Stimulated activated CD8-positive, alpha-beta memory T cell treated with anti-CD3 and anti-CD28 coated beads, Interleukin-15, amount 100 ng/mL, for 1 hour (primary cell): ENCODE measurements at places on chromosomes 12 and 14.

GRCh38 chr12:122527478-122527944 is 462 bp downstream of the KNTC1 start:
- DNase-seq = no peak

GRCh38 chr12:123934016-123934620 is 38.5 kb downstream of the CCDC92 start:
- DNase-seq = no peak

DNA sequence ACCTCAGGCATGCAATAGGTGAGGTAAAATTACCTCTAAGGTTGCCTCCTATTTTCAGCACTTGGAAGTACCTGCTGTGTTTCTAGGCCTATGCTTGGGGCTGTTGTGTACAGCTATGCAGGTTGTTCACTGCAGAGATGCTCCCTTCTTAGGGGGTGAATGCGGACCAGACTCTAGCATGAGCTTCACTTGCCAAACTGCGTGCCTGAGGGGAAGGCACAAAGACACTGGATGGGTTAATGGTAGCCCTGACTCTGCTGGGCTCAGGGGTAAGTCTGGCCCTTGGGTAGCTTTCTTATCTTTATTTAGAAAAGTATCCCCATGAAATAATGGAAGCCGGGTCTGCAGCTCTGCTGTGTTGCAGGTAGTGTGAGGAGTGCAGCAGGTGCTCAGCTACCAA is 35.7 kb downstream of the B4GALNT3 start:
- no peak for DNase-seq

GRCh38 chr12:123723011-123723410 is 10.9 kb downstream of the ATP6V0A2 start:
- DNase-seq = no peak

GRCh38 chr12:42162193-42162592 is 17.5 kb upstream of the GXYLT1 start:
- no peak for DNase-seq

GRCh38 chr12:119689935-119690500 is 22.1 kb downstream of the PRKAB1 start:
- DNase-seq = no peak

DNA sequence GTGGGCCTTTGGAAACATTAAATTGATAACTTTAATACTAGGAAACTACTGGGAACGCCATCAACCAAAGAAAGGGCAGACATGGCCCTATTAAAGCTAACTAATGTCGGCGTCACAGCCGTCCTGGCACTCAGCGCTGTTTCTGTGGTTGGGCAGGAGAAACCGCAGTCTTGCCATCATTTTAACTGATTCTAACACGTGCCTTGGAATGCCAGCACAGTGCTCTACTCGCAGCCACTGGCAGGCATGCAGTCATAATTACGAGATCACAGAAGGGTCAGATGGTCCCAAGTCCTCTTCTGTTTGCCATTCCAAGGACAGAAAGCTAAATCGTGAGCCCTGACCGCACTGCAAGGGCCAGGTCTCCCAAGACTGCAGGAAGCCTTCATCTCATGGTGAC is 75.2 kb downstream of the RIMBP2 start:
- DNase-seq = no peak

DNA sequence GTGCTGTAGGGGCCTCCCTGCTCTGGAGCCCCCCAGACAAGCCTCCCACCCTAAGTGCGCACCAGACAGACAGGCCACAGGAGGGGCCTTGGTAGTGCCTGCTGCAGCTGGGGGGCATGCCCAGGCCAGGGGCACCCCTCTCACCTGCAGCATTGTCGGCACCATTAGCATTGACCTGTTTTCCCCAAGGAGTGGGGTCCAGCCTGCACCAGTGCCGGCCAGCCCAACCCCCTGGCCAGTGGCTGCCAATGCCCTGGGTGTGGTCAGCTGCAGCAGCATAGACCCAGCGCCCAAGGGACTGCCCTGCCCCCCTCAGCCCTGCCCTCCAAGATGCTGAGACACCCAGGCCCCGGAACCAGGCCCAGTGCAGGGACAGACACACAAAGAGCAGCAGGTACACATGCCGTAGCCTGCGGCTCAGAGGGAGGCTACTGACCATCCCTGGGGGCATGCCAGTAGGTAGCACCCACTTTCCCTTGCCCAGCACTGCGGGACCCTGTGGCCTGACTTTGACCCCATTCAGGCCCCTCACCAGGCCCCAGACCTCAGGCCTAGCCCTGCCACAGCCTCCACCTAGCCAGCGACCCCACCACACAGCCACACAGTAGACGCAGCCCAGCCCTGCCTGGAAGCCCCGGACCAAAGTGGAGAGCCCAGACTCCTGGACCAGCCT is 1.0 kb downstream of the AHNAK2 start:
- no peak for DNase-seq

GRCh38 chr14:34742270-34743115 is 28.1 kb upstream of the CFL2 start:
- DNase-seq = no peak

DNA sequence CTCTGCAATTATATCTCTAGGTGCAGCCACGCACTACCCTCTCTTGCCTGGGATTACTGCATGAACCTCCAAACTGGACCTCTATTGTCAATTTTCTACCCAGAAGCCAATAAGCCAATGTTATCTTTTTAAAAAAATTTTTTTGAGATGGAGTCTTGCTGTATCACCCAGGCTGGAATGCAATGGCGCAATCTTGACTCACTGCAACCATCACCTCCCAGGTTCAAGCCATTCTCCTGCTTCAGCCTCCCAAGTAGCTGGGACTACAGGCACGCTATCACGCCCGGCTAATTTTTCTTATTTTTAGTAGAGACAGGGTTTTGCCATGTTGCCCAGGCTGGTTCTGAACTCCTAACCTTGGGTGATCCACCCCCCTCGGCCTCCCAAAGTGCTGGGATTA is 11.2 kb upstream of the PXN start:
- DNase-seq = no peak

DNA sequence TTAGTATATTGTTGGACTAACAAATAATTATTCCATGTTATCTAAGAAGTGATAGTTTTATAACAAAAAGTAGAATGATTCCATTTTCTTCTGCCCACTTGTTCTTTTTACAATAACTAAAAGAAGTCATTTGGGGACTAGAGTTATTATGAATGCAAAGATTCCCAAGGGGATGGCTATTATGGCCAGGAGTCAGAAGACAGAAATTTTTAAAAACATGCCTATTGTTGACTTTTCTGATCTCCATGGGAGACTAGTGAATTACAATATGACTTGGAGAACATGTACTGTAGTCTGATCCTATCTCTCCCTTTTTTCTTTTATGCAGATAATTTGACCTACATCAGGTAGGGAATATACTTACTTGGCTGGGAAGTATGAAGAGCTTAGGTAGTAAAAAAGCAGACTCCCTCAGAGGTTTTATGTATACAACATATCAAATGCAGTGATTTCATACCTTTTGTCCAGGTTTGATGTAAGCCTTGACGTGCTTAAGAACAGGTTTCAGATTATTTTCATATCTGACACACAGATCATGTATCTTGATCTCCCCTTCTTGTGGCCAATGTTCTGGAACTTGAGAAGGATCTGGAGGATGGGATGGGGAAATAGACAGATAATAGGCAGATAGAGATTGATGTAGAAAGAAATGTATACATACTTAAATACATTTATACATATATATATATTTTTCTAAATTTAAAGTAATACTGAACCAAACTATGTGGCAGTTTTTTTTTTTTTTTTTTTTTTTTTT is 41.0 kb upstream of the KCNJ8 start:
- no peak for DNase-seq

DNA sequence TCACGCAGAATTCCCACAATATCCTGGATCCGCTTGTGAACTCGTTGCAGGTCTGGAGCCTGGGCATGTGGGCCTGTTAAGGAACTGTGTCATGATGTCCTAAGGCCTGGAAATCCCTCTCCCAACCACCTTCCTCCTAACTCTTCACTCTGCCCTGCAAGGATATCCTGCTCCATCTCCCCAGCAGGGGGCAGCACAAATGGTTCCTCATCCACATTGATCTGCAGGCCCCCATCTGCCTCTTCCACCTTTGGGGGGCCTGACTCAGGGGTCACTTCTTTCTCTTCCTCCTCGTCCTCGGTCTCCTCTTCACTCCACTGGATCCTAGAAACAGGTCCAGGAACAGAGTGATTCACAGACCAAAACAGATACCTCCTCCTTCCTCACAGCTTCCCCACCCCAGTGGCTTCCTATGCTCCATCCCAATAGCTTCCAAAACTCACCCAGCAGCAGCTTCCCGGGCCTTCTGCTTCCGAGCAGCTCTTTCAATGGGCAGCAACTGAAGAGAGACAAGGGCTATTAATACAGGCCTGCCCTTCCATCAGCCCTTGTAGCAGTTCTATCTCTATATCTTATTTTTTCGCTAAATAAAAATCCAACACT is 4.5 kb downstream of the NOP2 start:
- peak; percentile 51 for DNase-seq

DNA sequence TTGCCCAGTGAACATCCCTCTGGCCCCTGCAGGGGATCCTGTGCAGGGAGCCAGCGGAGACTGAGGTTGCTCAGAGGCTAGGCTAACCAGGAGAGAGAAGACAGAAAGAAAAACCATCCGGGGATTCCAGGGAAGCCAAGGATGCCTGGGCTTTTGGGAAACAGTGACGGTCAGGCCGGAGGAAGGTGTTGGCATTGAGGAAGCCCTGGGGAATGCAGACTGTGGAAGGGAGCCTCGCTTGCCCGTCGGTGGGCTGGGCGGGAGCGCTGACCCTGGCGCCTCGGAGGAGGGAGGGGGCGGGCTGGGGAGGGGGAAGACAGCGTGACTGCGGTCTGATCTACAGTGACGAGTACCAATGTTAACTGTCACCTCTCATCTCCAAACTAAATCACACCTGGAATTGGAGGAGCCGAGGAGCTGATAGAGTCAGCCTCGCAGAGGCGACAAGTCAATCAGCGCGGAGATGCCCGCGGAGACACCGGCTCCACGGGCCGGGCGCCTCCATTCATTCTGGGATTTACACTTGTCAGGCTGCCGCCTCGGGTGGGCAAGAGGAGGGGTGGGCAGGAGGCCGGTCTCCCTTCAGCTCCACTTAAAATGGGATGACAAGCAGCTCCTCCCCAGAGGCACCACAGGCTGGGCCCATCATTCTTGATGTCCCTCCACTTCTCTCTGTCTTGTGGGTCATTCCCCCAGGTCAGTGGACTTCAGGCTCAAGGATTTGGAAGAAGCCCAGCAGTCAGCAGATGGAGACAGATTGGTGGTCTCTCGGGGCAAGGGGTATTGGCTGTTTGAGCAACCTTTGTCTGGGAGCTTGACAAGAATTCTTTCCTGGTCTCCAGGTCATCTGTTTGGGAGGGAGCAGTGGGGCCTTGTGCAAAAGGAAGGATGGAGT is 20.4 kb upstream of the GPATCH2L start:
- DNase-seq = no peak

DNA sequence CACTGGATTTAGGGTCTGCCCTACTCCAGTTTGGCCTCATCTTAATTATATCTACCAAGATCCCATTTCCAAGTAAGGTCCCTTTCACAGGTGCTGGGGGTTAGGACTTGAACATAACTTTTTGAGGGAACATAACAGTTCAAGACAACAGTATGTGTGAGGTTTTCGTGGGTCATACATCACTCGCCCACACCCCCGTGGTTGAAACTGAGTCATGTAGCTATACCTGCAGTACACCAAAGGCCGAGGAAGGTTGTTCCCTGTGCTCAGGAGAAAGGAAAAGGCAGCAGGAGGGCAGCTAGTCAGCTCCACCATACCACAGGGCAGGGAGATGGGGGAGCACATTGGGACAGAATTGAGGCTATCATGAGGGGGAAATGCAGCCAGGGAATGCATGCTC is 167.0 kb downstream of the PPM1H start:
- no peak for DNase-seq

DNA sequence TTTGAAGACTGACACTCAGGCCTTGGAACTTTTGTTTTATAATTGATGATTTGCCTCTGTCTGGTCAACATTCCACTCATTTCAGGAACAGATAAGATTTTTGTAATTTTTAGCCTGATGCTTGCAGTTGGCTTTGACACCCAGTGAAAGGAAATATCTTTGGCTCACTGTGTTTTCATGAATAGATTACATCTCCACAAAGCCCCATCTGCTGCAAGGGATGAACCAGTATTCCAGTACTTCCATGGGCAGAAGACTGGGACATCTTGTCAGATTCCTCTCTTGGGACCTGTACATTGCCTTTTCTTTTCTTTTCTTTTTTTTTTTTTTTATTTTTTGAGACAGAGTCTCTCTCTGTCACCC is 28.4 kb downstream of the GSG1 start:
- DNase-seq = no peak

DNA sequence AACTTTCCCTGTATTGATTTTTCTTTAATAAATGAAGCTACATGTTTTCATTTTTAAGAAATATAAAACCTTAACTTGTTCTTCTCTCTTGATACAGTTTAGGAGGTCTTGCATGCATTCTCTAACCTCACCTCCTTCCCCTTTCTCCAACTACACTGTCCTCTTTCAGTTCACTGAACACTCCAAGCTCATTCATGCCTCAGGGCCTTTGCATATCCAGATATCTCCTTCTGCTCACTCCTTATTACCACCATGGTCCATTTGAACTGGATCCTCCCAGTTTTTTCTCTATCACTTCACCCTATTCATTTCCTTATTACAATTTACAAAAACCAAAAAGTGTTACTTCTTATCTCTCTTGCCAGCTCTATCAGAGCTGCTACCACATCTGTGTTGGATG is 242.9 kb upstream of the PLEKHG7 start:
- no peak for DNase-seq

DNA sequence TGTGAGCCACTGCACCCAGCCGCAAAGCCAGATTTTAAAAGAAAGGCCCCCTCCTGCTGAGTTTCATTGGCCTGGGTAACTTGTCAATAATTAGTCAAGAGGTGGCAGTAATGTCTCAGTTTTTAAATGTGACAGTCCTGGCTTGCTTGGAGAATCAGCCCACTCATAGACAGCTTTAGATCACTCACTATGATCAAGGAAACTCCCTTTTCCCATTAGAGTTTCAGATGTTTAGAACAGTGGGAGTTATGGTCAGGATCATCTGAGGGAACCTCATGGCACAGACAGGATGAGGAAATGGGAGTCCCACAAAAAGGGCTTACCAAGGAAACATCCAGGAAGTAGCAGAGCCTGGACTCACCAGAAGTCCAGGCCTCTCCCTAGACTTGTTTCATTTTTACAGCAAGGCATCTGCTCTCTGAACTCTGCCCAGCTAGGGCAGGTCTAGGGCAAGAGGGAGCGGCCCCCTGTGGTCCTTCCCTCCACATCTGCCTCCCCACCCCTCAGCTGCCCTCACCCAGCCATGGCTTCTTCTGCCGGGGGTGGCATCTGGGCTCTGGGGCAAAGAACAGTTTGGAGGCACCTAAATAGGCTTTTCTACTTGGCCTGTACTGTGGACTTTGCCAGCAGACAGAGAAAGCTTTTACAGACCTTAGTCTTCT is 11.2 kb downstream of the BCL2L14 start:
- no peak for DNase-seq

GRCh38 chr12:12839003-12839395 is 25.9 kb downstream of the DDX47 start:
- no peak for DNase-seq

DNA sequence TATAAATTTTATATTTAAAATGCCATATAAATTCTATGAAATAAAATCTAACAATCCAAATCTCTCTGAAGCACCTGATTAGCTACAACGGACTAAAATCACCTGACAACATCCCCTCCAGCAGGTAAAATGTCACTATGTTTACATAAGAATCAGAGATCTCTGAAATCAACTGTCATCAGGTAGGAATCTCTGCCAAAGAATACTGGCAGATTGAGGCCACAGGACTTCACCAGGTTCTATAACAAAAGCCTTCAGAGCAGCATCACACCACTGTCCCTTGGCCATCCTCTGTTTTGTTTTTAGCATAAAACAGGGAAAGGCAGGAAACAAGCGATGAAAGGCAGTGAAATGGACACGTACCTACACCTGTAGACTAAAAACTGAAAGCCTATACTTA is 22.1 kb downstream of the FGD6 start:
- no peak for DNase-seq
